NCI-H146 (cell line): ENCODE measurements at places on chromosomes 2 and 18.

- DNase-seq: no peak
Observed at GRCh38 chr18:48394176-48394575, 15.0 kb downstream of the ZBTB7C start.

- no peak for DNase-seq
Observed at GRCh38 chr2:188666503-188666902, 307.7 kb upstream of the COL3A1 start.

- no peak for DNase-seq
Observed at GRCh38 chr18:22639026-22639463, 221.3 kb upstream of the CTAGE1 start.

DNA sequence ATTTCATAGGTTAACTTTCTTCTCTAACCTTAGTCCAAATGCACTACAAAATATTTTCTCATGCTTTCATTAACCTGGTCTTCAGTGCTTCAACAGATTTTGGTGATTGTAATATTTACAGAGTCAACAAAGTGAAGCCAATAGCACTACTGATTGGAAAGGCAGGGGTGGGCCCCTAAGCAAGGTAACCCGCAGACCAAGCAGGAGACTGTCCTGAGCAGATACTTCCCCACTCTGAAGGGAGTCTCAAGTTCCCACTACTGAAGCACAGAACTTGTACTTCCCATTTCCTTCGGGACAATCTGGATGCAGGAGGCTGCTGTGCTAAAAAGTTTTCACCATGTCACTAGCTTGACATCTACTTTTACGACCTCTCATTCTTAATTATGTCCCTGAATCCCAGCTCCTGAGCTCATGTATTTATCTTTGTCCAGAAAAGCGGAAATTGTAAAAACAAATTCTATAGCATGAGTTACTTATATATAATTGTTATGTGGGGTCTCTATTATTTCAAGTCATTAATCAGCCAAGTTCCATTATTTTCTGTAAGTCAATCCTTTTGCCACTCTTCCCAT, 311.6 kb upstream of the REV1 start:
- DNase-seq: no peak

DNA sequence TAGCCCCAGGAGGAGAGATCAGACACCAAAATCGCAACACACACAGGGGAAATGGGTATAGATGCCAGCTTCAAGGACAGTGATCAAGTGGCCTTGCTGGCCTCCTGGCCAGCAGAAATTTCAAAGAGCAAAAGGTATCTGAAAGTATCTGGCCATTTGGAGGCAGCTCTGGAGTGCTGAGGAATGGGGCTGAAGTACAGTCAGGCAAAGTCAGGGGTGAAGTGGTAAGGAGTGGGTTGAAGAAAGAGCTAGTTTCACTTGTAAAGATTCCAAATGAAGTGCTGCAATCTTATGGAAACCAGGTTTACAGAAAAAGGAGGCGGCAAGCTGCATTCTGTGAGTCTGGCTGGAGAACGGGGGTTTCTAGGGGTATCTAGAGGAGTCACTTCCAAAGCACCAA, 19.2 kb upstream of the PCBP1 start:
- DNase-seq: no peak

GRCh38 chr2:198706476-198707082, 751.2 kb downstream of the SATB2 start:
- DNase-seq: no peak

DNA sequence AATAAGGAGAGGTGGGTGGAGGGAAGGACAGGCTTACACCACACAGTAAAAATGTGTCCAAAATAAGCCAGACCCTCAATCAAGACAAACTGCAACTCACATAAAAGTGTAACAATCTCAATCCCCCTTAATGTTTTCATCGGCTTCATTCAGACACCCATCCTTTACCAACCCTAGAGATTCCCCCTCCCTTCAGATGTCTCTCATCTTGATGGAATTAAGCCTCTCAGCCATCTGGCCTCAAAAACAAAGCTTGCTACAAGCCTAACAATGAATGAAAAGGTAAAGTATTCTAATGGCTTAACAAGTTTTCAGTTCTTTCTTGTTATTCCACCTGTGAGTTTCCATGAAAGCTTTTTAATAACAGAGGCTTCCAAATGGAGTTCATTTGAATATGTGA, 5.2 kb downstream of the RTTN start:
- DNase-seq: no peak

DNA sequence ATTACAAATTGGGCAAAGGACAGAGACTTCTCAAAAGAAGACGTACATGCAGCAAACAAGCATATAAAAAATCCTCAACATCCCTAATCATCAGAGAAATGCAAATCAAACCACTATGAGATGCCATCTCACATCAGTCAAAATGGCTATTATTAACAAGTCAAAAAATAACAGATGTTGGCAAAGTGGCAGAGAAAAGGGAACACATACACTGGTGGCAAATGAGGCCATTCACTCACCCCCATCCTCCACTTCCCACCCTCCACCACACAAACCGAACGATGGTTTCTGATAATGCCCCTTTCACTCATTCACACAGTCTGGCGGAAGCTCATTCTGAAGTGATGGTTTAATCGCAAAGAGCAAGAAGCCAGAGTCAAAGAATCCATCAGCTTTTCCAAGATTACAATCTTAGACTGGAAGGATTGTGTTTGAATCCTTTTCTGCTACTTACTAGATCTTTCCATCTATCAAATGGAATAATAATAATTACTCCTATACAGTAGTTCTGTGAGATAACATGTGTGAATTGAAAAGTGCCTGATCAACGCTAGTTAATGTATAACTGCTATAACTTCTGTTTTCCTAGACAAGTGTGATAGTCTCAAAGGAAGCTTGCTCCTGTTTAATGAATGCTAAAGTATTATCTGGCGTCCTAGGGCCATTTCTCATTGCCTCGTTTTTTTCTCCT, 16.9 kb upstream of the CD28 start:
- DNase-seq: no peak

DNA sequence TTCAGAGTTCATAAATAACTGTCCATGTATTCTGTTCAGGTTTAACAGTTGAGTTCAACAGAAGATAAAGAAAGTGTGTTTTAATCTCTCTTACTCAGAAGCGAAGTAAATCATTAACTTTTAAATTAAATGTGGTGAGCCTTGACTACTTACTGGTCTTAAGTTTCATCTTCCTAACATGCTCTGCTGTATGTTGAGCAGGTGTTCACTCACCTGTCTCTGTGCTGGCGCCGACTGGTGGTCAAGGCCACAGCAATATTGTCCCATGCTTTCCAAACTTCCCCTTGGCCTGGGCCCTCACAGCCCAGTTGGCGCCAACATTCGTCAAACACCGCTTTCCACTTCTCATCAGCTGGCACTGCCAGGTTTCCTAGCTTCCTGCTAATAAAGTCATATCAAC, 17.0 kb upstream of the MPP4 start:
- DNase-seq: no peak

DNA sequence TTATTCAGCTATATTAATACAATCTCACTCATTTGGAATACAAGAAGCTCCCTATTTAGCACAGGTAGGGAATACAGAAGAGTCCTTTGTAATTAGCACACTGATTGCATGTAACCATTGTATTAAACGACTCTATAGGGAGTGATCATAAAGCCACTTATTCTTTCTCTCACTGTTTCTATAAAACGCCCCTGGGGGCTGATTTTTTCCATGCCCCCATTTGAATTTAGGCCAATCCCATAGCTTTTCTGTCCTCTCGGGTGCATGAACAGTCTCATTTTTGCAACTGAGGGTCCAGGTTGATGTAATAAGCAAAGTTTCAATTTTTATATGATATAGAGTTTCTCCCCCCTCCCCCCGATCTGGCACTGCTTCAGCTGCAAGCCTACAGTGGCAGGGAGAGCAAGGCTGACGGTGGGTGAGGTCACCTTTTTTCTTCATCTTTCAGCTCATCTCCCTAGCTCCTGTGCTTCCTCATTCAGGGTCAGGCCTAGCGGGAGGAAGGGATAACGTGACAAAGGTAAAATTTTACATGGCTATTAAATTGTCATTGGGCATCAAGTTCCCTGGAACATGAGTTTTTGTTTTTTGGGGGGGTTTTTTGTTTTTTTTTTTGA, 45.7 kb downstream of the GAD1 start:
- no peak for DNase-seq

DNA sequence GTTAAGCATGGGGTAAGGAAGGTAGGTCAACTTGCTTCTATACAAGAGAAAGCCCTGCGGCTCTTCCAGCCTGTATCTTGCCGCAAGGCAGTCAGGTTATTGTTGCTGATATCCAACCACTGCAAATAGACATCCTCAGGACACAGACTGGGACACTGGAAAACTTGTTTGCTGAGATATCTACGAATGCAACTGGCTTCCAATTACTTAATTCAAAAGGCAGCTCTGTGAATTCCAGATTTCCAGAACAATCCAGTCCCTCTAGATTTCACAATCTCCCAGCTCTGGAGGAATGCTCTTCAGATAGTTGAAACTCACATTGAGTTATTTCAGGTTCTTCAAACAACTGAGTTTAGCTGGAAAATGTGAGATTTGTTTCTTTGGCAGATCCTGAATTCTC, 34.6 kb upstream of the SP9 start:
- DNase-seq: no peak

DNA sequence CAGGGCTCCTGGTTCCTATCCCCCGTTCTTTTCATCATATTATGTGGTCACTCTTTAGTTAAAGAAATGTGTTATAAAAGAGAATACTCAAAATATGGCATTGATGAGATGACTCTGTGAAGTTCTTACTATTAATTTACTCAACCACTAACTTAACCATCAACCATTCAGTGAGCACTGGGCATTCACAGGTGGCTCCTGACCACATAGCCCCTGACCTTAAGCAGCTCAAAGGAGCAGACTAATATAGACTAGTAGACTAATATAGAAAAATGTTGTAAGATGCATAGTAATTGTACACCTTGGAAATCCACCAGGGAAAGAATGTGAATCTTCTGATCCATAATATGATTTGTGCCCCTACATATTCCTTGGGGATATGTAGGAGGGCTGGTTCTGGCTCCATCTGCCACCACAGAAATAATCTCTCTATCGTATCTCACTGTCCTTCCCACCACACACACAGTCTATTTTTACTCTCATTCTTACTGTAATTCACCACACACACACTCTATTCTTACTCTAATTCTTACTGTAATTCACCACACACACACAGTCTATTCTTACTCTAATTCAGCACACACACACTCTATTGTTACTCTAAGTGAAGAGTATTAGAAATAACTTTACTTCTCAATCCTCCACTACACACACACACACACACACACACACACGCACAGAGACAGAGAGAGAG, 188.9 kb upstream of the ITGA4 start:
- DNase-seq: no peak

DNA sequence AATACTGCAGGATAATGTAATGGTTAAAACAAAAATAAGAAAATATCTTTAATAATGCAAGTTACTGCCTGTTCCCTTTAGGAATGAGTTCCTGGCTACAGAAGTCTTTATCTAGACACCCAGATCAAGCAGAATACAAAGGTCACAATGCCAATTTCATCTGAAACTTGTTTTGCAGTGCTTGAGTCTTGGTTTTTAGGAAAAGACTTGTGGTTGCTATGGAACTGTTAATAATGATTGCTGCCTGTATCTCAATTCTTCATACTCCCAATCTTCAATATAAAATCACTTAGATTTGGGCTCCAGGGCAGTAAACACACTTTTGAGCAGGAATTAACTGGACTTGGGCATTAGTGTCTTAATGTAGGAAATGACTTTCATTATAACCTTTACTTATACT, 14.2 kb downstream of the CAVIN2 start:
- DNase-seq: no peak

DNA sequence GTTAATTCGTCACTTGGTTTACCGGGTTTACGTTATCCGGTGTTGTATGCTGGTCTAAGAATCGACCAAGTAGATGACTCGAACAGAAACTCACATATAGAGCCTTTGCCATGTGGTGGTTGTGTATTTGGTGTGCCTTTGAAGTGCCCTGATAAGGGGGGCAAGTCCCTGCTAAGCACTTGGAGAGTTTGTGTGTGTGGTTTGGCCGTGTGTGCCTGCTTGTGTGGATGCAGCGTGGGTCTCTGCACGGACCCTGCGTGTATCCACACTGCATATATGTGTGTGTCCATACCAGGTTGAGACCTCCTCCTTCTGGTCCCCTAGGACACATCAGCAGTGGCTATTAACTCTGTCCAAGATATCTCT, 2.4 kb upstream of the CELF4 start:
- no peak for DNase-seq

DNA sequence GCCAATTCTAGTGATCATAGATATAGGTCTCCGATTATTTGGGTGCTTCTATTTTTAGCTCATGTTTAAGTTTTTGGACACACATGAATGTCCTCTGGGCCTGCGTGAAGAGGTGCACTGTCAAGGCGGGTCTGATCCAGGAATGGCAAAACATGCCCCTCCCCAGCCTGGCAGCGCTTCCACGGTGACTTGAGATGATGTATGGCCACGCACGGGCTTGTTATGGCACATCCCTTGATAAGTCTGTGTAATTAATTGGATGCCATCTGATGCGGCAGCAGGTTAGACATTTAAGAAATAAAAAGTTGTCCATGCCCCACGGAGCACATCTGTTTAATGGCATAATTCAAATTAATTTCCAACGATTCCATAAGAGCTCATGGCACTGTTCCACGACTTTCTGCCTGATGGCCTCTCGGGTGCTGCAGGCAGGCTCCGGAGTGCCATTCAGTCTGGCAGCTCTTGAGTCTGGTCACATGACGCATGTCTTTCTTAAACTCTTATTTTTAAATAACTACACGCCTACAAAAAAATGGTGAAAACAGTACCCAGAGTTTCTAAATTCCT, 151.4 kb downstream of the ACKR3 start:
- no peak for DNase-seq
